CD4-positive, alpha-beta T cell treated with Interleukin-15 for 1 hour (primary cell): ENCODE measurements at places on chromosomes 2 and 18.

DNA sequence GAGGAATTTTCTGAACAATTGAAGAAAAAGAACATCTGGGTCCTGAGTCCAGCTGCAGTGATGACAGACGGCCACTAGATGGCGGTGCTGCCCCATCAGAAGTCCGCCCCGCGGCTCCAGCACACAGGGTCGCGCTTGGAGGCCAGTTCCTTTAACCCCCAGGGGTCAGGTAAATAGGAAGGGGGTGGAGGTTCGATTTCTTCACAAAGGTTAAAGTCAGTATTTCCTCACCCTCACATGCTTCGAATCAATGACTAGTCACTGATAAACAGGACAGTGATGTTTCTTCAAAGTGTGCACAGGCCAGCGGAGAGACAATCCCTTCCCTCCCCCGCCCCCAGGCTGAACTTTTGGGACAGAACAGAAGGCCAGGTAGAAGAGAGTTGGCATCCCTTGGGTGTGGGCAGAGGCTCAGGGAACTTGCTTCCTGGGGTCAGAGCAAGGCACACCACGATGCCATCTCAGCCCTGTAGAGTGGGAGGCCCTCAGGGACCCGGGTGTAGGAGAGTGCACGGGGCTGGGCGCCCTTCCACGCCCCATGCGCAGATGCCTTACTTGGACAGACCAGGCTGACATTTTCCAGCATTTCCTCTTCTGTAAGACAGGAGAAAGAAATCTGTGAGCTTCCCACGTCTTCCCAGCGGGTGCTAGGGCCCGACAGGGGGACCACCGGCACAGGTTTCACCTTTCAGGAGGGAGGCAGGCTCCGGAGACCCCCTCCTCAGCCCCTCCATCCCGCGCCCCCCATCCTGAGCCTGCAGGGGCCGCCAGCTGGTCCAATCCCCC is 722 bp downstream of the APOB start:
- peak; percentile 38 for DNase-seq

- no peak for DNase-seq
Measured at GRCh38 chr2:84704505-84705244, 176.2 kb downstream of the TRABD2A start.

DNA sequence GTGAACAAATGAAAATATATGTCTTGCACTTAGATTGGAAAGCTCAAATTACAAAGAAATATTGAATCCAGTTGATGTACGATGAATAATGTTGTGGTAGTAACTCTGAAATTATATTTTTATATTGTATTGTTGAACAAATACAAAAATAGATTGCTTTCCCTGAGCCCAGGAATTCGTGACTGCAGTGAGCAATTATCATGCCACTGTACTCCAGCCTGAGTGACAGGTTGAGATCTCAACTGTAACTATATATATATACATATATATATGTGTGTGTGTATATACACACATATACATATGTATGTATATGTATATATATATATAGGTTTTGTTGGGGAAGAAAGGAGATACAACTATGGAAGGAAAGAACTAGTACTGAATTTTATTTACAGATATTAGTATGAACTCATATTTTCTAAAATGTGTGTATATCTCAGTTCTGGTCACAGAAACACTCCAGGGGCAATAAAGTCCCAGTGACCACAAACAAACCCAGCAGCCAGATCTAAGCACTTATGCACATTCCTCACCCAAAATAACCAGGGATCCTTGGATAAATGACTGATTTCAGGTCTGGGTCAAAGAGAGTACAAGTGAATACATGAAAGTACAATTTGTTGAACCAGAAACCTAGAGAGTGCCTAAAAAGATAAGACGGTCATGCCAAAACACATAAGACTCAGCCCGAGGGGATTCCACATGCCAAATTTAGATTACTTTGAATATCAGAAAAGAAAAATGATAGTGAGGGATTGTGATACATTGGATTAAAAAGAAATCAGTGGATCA is 146.3 kb downstream of the TMX3 start:
- DNase-seq = no peak

- no peak for DNase-seq
Measured at GRCh38 chr2:169661265-169661664, 32.9 kb downstream of the CFAP210 start.

DNA sequence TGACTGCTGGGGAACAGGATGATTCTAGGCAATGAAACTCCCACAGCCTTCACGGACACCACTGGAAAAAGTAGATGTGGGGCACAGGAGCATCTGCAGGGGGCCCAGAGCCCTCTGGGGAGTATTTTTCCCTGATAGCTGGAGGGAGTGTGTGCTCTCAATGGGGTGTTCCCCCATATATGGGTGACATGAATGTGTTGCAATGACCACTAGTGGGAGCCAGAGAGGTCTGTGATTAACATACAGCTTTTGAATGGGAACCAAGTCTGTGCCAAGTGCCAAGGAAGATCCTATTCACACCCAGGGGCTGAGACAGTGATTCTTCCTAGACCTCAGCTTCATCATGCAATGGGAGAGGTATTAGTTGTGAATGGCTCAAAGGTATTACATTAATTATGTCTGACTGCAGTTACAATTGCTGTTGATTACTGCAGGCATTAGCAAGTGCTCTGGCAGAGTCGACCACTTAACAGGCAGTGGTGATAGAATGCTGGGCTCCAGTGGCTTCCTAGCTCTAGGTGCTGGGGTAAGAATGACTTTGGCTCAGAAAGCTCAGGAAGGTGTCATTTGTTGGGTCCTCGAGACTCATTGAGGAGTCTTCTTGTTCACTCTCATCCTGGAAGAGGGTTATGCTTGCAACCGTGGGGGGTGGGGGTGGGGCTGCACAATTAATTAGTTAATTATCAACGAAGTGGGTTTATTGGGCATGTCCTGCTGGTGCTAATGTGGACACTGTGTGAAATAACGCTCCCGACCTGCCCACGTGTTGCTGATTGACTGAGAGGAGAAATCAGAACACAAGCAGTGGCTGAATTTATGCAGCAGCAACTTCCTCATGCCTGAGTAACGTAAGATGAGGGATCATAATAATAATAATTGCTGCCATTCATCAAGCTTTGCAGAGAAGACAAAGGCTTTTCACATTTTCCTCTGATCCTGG is 194.1 kb downstream of the CLIP4 start:
- DNase-seq = peak; percentile 23

DNA sequence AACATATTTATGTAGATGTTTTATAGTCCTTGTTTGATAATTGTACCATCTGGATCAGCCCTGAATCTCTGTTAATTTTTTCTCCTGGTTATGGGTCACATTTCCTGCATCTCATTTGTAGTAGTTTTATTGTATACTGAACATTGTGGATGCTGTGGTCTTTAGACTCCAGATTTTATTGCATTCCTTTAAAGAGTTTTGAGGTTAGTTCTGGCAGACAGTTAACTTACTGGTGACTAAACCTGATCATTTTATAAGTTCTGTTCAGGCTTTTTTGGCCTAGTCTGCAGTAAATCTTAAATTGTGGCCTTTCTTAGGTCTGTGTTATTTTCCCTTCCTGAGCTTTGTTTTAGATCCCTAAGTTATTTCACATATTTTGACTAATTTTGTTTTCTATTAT is 84.3 kb downstream of the FANCL start:
- no peak for DNase-seq

DNA sequence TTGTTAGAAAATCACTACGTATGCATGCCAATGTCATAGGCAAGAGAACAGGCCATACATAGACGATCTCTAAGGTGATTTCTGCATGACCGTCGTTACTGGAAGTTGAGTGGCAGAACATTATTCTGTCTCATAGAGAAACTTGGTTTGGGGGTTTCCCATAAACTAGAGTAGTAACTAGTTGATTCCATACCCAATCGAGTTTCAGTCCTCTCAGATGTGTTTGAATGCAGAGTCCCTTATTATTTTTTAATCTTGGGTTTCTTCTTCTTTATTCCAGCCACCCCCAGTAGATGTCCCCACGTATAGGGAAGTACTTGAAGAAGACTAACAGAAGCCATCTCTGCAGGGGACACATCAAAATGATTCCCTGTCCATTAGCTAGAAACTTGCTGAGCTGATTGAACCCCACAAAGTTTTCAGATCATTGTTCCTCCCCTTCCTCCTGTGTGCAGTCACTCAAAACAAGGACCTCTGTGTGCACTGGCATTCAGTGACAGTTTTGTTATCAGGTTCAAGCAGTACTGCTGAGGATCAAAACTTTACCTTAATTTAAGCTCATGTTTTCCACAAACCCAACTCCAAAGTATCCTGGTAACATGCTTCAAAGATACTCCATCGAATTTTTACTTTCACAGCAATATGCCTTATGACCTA is 68.4 kb upstream of the CDCA7 start:
- DNase-seq = no peak

DNA sequence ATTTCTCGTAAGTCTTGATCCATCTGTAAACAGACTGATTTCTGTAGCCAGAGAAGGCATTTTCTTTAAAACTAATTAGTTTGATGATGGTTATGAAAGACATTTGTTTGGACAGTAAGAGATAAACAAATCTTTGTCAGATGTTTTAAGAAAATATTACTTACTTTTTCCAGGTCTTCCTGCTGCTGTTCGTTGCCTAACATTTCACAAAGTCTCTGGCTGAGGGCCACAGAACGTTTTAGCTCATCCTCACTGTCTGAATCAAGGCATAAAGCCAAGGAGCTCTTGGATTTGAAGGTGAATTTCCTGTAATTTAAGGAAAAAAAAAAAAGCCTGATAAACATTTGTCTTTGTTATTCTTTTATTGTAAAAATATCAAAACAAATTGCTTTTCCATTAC is 57.8 kb downstream of the VIL1 start:
- no peak for DNase-seq

DNA sequence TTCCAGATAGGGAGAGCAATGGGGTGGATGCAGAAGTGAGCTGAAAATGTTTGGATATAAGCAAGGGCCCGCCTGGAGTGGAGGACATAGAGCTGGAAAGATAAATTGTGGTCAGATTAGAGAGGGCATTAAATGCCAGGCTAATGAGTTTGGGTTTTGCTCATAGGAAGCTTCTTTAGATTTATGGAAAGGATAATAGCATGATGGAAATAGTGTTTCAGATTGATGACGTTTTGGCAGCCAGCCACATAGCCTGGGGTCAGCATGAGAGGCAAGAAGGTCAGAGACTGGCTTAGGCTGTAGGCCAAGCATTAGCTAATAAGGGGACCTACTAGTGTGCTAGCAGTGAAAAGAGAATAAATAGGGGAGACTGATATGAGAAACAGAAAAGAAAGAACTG is 321.6 kb downstream of the STK39 start:
- DNase-seq = no peak

DNA sequence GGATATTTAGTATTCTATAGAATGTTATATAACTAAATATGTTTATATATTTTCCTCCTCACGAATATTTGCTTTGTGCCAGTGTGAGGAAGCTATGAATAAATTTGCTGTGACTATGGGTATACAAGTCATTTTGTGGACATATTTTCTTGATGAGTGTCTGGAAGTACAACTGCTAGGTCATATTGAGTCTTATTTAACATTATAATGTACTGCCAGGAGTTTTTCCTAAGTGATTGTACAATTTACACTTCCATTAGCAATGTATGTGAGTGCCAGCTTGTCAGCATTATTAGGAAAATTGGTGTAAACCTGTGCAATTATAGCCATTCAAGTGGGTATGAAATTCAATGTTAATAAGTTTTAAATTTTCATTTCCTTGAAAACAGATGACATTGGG is 1328.9 kb upstream of the TMEFF2 start:
- DNase-seq = no peak

- no peak for DNase-seq
Measured at GRCh38 chr2:176079285-176079830, 4.4 kb downstream of the EVX2 start.
